Right lobe of liver (tissue), 6 donors: ENCODE measurements at places on chromosomes 4 and X. TPM values are rescaled to one million over a fixed set of nuclear protein-coding genes. Genes with fewer than 3 reads are reported as not detected.

Gene ENAM
- 0.07 TPM for total RNA-seq

Gene CXCL3
- total RNA-seq = 0.56 TPM

Gene TSPAN6
- total RNA-seq = 39.8 TPM

Gene CT55
- not detected for total RNA-seq

Gene NPNT
- 1.00 TPM for total RNA-seq

Gene F9
- total RNA-seq = 271 TPM
